ENCODE measurements at places on chromosomes 2 and 18. TPM values are rescaled to one million over a fixed set of nuclear protein-coding genes. Genes with fewer than 3 reads are reported as not detected.

The LRRTM1 gene
- not detected for polyA plus RNA-seq

The SLC23A3 gene
- polyA plus RNA-seq: 0.63 TPM

The DSC2 gene
- polyA plus RNA-seq: not detected

The ASXL3 gene
- not detected for polyA plus RNA-seq

The SLC5A7 gene
- polyA plus RNA-seq: not detected

The ELAC1 gene
- polyA plus RNA-seq: 13.3 TPM

The LHCGR gene
- polyA plus RNA-seq: not detected

The NEMP2 gene
- 5.5 TPM for polyA plus RNA-seq

The TBR1 gene
- polyA plus RNA-seq: not detected

The ITGB6 gene
- polyA plus RNA-seq: not detected

The FBXO15 gene
- polyA plus RNA-seq: 0.90 TPM

The GKN1 gene
- polyA plus RNA-seq: not detected

The DSC1 gene
- 0.54 TPM for polyA plus RNA-seq

The GAL3ST2 gene
- not detected for polyA plus RNA-seq

The ZBTB7C gene
- polyA plus RNA-seq: not detected

The ABCG8 gene
- polyA plus RNA-seq: not detected

The CD226 gene
- 3.8 TPM for polyA plus RNA-seq

The FOSL2 gene
- 0.50 TPM for polyA plus RNA-seq

The SERPINB13 gene
- polyA plus RNA-seq: not detected

The EMX1 gene
- not detected for polyA plus RNA-seq

The FKBP7 gene
- polyA plus RNA-seq: 4.5 TPM

The SNTG2 gene
- not detected for polyA plus RNA-seq
